ENCODE measurements at places on chromosomes 2 and 18.

- no peak for DNase-seq
Observed at GRCh38 chr2:68907232-68907919, 36.2 kb upstream of the BMP10 start.

GRCh38 chr2:1770566-1771380, 26.5 kb upstream of the PXDN start:
- DNase-seq: no peak

DNA sequence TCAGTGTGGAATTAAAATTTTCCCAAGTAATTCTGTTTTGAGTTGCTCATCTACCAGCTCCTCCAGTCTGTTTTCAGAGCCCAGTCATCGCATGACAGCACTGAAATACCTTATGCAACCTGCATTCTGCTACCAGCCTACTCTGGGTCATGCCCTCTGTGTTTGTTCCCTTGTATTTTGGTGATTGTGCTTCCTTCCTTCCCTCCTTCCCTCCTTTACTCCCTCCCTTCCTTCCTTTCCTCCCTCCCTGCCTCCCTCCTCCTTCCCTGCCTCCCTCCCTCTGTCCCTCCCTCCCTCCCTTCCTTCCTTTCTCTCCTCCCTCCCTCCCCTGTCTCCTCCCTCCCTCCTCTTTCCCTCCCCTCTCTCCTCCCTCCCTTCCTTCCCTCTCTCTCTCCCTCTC, 289.6 kb downstream of the CDH2 start:
- DNase-seq: no peak

DNA sequence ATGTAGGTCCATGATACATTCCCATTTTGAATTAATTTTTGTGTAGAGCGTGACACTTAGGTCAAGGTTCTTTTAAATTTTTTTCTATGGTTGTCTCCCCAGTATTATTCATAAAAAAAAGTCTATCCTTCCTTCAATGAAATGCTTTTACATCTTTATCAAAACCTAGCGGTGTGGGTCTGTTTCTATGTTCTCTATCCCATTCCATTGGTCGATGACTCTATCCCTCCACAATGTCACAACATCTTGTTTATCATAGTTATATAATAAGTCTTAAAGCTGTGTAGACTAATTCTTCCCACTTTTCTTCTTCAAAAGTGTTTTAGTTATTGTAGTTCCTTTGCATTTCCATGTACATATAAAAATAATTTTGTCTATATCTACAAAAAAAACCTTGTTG, 47.2 kb upstream of the GPR17 start:
- DNase-seq: no peak

GRCh38 chr2:17353263-17353662, 165.0 kb downstream of the RAD51AP2 start:
- DNase-seq: no peak

- peak; percentile 50 for DNase-seq
Observed at GRCh38 chr2:43266711-43267111, 40.3 kb upstream of the ZFP36L2 start.

- no peak for DNase-seq
Observed at GRCh38 chr2:225937625-225938187, 538.2 kb downstream of the NYAP2 start.

- no peak for DNase-seq
Observed at GRCh38 chr2:177281400-177282180, 17.1 kb upstream of the NFE2L2 start.

DNA sequence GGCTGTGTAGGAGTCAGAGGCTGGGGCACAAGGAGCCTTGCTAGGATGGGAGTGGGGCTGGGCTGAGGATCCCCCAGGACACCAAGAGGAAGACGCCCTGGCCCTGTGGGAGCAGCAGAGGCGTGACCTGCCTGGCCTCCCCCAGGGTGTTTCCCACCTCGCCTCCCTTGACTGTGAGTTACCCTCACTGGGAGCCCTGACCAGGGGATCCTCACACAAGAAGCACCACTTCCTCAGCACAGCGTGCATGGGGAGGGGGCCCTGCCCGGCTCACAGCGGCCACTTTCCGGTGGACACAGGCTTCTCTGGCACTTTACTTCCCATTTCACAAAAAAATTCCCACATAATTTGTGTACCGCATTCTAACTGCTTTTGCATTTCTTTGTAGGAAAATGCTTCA, 187.7 kb downstream of the EIPR1 start:
- DNase-seq: no peak

- no peak for DNase-seq
Observed at GRCh38 chr2:236945431-236946016, 140.2 kb upstream of the COPS8 start.

DNA sequence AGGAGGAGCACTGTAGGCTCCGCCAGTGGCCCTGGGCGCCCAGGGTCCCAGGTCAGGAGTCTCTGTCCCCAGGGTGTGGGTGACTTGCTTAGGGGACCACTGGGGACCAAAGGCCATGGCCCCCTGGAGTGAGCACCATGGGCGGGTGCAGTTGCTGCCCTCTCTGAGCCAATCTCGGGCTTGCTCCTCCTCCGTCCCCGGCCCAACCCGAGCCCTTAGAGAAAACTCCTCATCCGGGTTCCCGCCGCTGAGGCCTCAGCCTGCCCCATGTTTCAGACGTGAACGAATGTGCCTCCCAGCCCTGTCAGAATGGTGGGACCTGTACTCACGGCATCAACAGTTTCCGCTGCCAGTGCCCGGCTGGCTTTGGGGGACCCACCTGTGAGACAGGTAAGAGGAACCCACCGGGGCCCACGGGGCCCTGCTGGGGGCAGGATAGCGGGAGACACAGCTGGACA, 38.6 kb downstream of the SNED1 start:
- DNase-seq: no peak

DNA sequence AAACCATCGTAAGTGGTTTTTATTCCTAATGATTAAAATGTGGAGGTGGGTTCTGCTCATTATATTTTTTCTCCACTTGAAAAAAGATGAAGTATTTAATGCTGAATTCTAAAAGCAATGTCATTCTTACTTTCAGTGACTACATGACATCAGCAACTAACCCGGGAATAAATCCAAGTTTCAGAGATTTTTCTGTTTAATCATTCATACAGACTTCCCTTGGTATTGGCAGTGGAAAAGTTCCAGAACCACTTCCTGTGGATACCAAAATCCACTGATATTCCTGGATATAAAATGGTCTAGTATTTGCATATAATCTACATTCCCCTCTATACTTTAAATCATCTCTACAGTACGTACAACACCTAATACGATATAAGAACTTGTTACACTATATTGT, 128.6 kb downstream of the ZNF532 start:
- DNase-seq: peak; percentile 41

DNA sequence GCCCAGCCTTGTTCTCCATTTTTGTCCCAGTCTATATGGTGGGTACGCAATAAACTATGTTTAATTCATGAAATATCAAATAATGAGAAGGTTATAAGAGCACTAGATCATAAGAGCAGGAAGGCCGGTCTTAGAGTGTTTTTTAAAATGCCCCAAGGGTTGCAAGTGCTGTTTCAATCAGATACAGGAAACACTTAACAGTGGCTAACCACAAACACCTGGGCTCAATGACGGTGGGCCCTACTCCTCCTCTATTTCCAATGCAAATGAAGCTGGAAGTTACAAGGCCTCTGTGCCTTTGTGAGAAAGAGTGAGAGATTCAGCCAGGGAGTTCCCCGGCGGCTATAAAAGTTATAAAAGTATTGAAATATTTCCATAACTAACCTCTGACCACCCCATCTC, 18.9 kb upstream of the WDR33 start:
- DNase-seq: no peak

- no peak for DNase-seq
Observed at GRCh38 chr2:33058716-33059470, 112.1 kb downstream of the LTBP1 start.

GRCh38 chr18:24543795-24544498, 83.5 kb downstream of the HRH4 start:
- peak; percentile 53 for DNase-seq

GRCh38 chr2:4269885-4270284, 566.5 kb downstream of the DCDC2C start:
- no peak for DNase-seq

- no peak for DNase-seq
Observed at GRCh38 chr2:138711812-138712211, 68.4 kb downstream of the NXPH2 start.

DNA sequence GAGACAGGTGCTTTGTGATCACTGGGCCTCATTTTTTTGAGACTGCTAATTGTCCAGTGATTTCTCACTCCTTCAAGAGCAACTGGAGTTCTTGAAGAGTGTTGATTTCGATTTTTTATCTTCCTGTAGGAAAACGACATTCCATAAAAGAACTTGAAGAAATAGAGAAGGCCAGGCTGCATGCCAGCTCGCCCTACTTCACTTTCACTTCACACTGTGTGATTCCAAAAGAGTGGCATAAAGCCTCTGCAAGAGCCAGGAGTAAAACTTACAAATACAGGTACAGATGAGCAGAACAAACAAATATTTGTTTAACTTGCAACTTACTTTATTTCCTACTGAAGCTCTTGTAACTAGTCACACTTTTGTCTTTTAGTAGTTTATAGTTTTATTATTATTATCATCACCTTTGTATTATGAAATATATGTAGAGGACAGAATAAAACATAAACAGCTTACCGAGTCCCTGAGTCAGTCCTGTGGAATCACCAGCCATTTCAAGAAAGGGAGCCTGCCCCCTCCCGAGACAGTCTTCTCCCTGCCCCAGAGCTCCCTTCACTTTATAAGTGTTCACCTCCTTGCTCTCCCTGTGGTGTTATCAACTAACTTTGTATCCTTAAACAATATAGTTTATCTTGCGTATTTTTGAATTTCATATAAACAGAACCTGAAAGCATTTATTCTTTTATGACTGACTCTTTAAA, 8.7 kb downstream of the FAM228A start:
- no peak for DNase-seq

DNA sequence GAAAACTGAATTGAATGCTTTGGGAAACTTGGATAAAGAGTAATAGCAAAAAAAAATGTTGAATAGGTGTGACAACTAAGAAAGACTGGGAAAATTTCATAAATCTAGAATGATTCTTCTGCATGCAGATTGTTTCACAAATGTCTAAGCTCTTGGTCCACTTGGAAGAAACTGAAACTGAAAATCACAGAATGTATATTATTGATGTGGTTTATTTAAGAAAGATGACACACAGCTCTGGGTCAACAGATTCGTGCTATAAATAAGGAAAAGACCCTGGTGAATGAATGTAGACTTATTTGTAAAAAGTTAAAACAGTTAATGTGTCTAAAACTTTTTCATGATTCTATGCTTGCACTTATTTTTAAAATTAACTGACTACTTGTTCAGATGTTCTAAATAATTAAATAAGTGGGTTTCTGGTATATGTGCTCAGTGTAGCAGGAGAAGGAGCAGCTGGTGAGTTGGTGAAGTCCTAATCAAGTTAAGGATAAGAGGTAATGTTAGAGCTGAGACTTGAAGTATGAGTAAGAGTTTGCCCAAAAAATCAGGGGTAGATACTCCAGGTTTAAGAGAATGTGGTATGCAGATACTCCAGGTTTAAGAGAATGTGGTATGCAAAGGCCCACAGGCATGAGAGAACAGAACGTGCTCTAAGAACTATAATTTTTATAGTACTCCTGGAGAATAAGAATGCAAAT, 24.5 kb downstream of the UGP2 start:
- no peak for DNase-seq

GRCh38 chr2:196696423-196697079, 57.0 kb downstream of the CCDC150 start:
- DNase-seq: no peak

- no peak for DNase-seq
Observed at GRCh38 chr2:53509831-53510388, 257.7 kb upstream of the CHAC2 start.

DNA sequence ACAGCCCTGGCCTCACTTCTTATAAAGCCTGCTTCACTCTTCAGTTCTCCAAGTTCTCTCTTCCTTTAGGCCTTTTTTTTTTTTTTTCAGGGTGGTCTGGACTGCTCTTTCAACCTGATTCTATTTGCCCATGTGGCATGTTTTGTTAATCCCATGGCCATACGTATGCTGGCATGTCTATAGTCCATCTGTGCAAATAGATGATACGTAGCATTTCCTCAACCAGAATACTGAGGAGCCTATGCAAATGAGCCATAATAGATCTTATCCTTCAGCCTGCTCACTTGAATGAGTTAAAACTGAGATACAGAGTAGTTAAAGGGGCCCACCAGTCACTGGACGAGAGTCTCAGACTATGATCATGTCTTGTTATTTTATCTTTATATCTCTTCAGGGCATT, 265.2 kb upstream of the CXCR4 start:
- DNase-seq: no peak

- no peak for DNase-seq
Observed at GRCh38 chr2:174612970-174613369, 15.4 kb upstream of the WIPF1 start.

GRCh38 chr2:9212010-9212635, 5.5 kb downstream of the ASAP2 start:
- no peak for DNase-seq

DNA sequence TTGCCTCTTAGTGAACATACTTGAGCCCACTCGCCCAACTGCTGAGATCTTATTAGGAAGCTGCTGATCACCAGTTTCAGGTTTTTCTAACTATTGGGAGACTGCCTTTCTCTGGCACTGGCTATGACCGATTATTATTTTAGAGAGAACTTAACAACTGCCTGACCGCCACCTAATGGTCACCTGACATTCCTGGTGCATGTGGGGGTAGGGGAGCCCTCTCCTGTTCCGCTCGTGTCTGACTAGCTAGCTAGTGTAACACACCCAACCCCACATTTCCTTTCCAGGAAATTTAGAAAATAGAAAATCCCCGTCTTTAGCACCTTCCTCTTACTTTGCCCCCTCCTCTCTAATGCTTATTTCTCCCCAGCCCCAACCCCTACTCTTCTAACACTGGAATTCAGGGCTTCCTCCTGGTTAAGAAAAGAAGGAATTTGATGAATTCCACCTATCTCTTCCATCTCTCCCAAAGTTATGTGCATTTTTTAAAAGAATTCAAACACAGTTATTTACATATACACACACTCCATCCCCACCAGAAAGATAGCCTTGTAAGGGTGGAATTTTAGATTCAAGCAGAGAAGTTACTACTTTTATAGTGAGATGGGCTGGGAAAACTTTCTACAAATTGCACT, 19.4 kb upstream of the DNER start:
- no peak for DNase-seq

DNA sequence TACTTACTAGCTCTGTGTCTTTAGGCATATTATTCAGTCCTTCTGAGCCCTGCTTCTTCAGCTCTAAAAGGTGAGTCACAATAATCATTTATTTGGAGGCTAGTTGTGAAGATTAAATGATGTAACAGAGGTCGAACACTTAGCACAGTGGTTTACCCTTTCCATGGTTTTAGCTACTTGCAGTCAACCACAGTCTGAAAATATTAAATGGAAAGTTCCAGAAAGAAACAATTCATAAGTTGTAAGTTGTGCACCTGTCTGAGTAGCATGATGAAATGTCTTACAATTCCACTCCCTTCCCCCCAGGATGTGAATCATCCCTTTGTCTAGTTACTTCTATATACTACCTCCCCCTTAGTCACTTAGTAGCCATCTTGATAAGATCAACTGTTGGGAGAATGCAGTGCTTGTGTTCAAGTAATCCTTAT, 217.6 kb upstream of the THUMPD2 start:
- DNase-seq: no peak

- DNase-seq: peak; percentile 68
Observed at GRCh38 chr18:78984941-78985784, 5.5 kb downstream of the SALL3 start.
